ENCODE measurements at places on chromosomes 3 and 15. TPM values are rescaled to one million over a fixed set of nuclear protein-coding genes. Genes with fewer than 3 reads are reported as not detected.

- no peak for DNase-seq
Observed at GRCh38 chr3:151362751-151363174, 21.8 kb downstream of the P2RY12 start.

- DNase-seq: no peak
Observed at GRCh38 chr3:195075199-195075940, 195.6 kb downstream of the XXYLT1 start.

DNA sequence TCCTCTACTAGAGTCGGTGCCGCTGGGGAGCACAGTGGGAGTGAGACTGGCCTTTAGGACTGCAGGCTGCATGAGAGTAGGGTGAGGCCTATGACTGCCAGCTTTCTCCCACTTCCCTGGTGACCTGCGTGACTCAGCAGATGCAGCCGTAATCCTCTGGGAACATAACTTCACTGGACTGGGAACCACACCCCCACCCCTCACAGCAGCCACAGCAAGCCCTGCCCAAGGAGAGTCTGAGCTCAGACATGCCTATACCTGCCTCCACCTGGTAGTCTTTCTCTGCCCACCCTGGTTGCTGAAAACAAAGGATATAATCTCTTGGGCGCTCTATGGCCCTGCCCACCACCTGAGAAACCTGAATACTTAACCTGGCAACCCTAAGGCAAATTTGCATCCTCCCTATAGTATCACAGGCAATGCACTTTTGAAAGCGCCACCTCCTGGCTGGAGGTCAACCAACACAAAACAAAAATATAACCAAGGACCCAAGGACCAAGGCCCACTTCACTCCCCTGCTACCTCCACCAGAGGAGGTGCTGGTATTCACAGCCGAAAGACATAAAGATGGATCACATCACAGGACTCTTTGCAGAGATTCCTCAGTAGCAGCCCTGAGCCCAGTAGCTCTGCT, 308.9 kb downstream of the CTNNB1 start:
- no peak for DNase-seq

DNA sequence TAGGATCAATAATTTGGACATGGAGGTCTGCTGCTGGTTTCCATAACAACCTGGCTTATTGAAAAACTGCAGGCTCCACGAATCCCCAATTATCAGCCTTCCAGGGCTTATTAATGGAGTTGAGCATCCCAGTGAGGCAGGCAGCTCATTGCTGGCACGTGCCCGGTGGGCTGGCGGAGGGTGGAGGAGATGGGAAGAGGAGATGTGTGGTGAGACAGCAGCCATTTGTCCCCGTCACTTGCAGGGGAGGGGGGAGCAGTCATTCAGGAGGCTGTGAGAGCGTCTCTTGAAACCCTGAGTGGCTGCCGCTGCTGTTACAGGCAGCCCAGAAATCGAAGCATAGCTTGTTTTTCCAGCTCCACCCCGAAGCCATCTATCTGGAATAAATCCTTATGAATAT, 70.6 kb downstream of the GAP43 start:
- no peak for DNase-seq

DNA sequence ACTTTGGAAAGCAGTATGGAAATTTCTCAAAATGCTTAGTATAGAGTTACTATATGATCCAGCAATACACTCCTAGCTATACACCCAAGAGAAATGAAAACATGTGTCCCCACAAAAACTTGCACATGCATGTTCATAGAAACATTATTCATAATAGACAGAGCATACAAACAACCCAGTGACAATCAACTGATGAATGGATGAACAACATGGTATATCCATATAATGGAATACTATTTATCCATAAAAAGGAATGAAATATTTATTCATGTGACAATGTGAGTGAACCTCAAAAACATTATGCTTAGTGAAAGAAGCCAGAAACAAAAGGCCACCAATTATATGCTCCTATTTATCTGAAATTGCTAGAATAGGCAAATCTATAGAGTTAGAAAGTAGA, 6.7 kb downstream of the MYH15 start:
- DNase-seq: no peak

- DNase-seq: no peak
Observed at GRCh38 chr15:100311833-100312476, 29.8 kb downstream of the ADAMTS17 start.

DNA sequence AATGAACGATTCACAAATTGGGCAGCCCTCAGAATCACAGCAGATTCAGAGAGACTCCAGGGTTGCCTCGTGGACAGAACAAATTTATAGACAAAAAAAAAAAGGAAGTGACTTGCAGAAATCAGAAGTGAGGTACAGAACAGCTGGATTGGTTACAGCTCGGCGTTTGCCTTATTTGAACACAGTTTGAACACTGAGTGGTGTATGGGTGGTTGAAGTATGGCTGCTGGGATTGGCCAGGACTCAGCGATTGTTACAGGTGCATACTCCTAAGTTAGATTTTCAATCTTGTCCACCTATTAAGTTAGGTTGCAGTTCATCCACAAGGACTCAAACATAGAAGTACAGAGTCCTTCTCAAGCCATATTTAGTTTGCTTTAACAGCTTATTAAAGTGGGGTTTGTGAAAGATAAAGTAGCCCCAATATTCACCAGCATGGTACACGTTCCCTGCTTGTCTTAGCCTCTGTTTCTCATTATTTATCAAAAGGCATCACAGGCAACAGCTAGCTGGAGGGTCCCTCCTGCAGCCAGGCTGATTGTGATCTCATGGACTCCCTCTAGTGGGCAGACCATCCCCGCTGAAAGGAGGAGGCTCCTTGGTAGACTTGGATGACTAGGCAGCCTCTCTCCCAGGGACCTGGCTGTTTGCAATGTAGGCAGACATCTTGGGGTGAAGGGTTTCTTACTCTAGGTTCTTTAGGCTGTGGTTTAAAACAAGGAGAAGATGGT, 17.6 kb upstream of the ALDH1L1 start:
- peak; percentile 90 for DNase-seq

Gene TEX55
- not detected for total RNA-seq

Gene AADACL2
- not detected for total RNA-seq

Gene PLA2G4F
- not detected for total RNA-seq

Gene AHSG
- total RNA-seq: 0.53 TPM
